ENCODE measurements at places on chromosomes 11 and 22.

- DNase-seq: no peak
Observed at GRCh38 chr22:19149047-19149883, 827 bp downstream of the GSC2 start.

- DNase-seq: no peak
Observed at GRCh38 chr11:6637871-6638270, 17.7 kb downstream of the DCHS1 start.

DNA sequence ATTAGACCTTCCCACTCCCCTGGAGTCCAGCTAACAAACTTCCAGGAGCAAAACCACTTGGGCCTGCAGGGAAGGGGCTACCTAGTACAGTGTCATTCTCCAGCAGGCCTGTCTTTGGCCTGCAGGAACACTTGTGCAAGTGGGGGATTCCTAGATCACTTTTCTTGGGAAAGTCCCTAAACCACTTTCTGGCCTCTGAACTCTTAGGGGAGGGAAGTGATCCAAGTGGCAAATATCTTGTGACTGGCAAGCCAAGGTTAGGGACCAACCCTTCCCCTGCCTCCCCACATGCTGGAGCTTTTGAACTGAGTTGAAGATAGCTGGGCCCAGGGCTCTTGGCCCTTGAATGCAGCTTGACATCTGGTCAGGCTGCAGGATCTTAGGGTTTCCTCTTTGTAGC is 17.2 kb downstream of the PPFIBP2 start:
- no peak for DNase-seq

DNA sequence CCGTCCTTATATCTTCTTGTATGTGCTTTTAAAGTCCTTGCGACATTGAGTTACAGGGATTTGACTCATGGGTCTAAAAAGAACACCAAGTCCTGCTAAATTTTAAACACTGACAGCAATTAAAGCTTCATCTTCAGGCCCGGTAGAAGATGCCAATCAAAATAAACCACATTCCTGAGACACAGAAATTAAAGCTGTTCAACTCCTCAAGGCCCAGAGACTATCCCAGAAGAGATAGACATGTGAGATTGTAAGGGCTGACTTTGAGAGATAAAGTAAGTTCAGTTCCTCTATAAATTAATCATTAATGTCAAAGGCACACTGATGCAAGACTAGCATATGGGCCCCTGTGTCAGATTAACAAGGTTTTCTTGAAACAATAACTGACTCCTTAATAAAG is 49.8 kb downstream of the OSBPL5 start:
- DNase-seq: no peak

- no peak for DNase-seq
Observed at GRCh38 chr22:44340271-44341239, 27.8 kb upstream of the SHISAL1 start.

GRCh38 chr11:75031771-75032549 is 43.2 kb downstream of the NEU3 start:
- DNase-seq: peak; percentile 24

All from stimulated activated CD8-positive, alpha-beta memory T cell treated with anti-CD3 and anti-CD28 coated beads, Interleukin-15, amount 100 ng/mL, for 24 hours (primary cell).